HFFc6 (cell line): ENCODE measurements at places on chromosomes 12 and 14. TPM values are rescaled to one million over a fixed set of nuclear protein-coding genes. Genes with fewer than 3 reads are reported as not detected.

The GPR33 gene
- total RNA-seq = not detected in 3 replicates

The TTC8 gene
- total RNA-seq = 54.5 to 70.0 TPM (median 66.6 TPM) in 3 replicates

The SUPT16H gene
- 65.3 and 82.7 TPM in 2 replicates for total RNA-seq

The CACNA1C gene
- 6.7 to 11.7 TPM (median 8.3 TPM) in 3 replicates for total RNA-seq

DNA sequence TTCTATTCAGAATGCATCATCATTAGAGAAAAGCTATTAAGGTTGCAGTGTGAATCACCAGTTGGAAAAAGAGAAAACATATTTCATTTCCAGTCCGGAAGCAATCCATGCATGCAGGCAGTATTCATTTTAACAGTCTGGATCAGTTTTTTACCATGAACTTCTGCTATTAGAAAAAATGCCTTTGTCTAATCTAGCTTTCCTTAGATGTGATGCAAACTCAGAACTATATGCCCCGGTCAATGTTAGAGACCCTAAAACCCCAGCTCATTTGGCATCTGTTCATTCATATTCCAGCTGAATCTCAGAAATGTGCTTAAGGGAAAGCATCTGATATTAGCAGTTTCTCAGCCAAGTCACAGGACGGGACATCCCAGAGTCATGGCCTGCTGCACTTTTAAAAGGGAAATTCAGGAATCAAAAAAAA, 8.5 kb downstream of the IRAK3 start:
- DNase-seq = no peak
